Fibroblast of pulmonary artery (primary cell): ENCODE measurements at places on chromosomes 12 and 14.

DNA sequence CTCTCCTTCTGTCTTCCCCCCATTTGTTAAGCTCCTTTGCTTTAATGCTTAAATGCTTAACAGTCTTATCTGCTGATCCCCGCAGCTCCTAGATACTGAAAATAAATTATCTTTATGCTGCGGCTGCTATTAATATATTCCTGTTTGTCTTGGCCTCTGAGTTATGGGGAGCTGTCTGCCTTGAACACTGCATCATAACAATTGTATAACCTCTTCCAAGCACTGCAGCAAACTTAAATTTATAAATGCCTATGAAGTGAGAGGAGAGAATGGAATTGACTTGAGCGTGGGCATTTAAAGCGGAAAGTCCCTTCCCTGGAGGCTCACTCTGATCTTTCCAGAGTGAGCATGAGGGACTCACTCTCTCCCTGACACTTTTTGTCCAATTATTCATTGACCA lies 23.1 kb upstream of the DCP1B start:
- peak; percentile 4 for DNase-seq

GRCh38 chr14:77248666-77249065 lies 22.3 kb downstream of the NGB start:
- no peak for DNase-seq

DNA sequence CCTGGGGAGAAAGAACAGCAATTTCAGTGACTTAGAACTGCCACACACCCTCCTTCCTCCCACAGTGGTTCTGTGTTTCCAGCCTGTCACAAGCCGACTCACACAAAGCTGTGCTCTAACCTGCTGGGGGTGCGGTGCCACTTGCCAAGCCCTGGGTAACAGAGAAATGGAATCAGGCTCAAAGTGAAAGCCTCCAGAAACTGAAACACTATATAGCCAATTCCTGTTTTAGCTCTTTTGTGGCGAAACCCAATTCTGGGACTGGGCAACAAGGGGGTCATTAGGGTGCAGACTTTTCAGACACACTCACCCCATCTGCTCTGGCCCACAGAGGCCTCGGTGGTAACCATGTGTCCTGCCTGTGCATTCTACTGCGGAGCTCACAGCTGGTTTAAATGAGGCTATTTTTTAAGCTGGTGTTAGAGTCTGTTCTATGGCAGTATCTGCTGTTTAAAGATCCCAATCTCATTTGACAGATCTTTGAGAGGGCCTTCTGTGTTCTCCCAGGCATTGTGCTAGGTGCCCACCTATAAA lies 15.2 kb upstream of the ACTR6 start:
- no peak for DNase-seq

- DNase-seq = peak; percentile 85
These were observed 789.6 kb downstream of the NRXN3 start for GRCh38 chr14:78959674-78960264.

DNA sequence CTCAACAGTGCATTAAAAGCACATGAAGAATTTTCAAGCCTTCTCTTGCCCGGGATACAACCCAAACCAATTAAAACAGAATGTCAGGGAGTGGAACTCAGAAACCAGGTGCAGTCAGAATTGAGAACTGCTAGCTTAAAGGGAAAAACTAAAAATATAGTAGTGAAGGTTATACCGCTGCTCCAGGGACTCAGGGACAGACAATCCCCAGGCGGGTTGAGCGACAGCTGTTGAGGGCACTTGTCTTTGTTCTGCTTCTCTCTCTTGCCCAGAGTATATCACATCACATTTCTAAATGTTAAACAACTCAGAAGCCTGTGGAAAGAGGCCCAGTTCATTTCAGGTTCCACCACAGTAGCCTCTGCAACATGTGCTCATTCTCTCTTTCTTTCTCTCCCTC lies 93.1 kb downstream of the SLC5A8 start:
- no peak for DNase-seq

- no peak for DNase-seq
These were observed 274.6 kb downstream of the RAD51B start for GRCh38 chr14:68094158-68094557.

GRCh38 chr12:125871811-125872594 lies 806.8 kb downstream of the AACS start:
- no peak for DNase-seq

GRCh38 chr12:77189901-77190416 lies 124.6 kb upstream of the E2F7 start:
- DNase-seq = peak; percentile 72

GRCh38 chr14:22417914-22418313 lies 171.1 kb downstream of the DAD1 start:
- DNase-seq = no peak

- peak; percentile 92 for DNase-seq
These were observed 87.3 kb downstream of the PHLDA1 start for GRCh38 chr12:75944097-75944904.

GRCh38 chr12:66653796-66654195 lies 25.1 kb downstream of the GRIP1 start:
- DNase-seq = no peak

DNA sequence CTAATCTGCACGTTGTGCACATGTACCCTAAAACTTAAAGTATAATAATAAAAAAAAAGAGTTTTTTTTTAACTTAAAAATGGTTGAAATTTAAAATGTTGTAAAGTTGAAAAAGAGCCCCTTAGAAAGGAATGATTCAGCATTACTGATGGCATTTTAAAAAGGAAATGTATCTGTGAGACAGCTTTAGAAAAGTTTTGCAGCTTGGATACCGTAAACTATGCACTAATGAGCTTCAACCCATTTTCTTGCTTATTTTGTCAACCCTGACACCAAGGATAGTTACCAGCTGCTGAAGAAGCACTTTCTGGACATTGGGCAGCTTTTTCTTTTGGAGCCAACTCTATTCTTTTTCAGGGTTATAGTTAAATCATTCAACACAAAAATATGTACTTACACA lies 4.3 kb downstream of the BICD1 start:
- no peak for DNase-seq

DNA sequence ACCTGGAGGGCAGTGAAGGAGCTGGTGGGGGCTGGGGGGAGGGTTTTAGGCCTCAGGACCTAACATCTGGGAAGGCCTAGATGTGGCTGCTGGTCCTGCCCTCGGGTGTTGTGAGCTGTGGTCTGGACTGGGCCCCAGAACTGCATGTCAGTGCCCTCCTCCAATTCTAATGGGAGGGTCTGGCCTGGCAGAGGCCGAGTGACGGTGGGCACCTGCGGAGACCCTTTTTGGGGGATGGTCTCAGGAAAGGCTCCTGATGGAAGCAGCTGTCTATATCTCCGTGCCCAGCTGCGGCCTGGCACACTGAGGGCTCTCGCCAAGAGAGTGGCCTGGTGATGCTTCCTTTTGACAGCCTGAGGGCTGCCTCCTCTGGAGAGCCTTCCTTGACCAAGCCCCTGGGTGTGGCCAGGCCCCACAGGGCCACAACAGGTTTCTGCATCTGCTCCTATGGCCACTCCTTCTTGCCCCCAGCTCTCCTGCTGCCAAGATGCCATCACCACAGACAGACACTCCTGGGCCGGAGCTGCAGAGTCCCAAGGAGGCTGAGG lies 5.3 kb downstream of the EXOC3L4 start:
- no peak for DNase-seq

- no peak for DNase-seq
These were observed 143.2 kb downstream of the SYNE2 start for GRCh38 chr14:63996016-63996415.

GRCh38 chr14:49934646-49935045 lies 41.8 kb downstream of the ARF6 start:
- DNase-seq = no peak

GRCh38 chr12:8647968-8648367 lies 14.7 kb downstream of the MFAP5 start:
- no peak for DNase-seq

DNA sequence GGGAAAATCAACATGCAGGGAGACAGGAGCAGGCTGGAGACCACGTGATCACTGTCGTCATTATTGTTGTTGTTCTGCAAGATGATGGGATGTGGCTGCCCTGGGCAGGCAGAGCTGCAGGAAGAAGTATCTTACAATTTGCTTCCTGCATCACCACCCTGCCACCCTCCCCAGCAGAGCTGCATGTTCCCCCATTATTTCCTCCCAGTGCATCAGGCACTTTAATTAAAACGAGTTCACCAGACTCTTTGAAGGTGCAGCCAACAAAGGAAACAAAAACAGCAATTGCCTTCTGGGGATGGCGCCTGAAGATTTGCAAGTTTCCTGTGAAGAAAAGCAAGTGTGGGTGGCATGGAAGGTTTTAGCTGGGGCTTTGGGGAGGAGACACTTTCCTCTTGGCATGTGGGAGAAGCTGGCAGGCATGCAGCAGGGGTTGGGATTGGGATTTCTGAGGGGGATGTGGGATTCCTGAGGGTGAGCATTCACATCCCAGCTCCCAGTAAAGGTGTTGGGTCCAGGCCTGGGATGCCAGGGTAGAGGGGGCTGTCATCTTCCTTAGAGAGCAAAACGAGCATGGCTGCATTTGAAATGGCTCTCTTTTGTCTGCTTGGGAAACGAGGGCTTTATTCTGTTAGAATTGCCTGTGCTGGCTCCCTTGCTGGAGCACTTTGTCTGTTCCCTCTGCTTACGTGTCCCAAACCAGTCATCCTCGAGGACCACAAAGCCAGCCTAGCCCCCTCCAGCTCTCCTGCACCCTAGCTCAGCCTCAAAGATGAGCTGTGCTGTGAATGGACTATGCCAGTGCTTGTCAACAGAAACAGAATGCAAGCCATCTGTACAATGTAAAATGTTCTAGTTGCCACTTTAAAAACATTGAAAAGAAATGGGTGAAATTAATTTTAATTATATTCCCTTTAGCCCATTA lies 11.5 kb upstream of the C14orf132 start:
- DNase-seq = no peak

GRCh38 chr12:128857133-128857763 lies 4.0 kb downstream of the GLT1D1 start:
- no peak for DNase-seq

- DNase-seq = peak; percentile 71
These were observed at the start of gene EGLN3 for GRCh38 chr14:33950320-33951182. Gene EGLN3, minus strand, starts transcription at chr14:33951074. Its CDS starts 322 bp downstream, at chr14:33950752.

- DNase-seq = no peak
These were observed 53.5 kb upstream of the BEGAIN start for GRCh38 chr14:100640471-100641273.

GRCh38 chr12:39441963-39442830 lies 723 bp downstream of the KIF21A start:
- peak; percentile 23 for DNase-seq

DNA sequence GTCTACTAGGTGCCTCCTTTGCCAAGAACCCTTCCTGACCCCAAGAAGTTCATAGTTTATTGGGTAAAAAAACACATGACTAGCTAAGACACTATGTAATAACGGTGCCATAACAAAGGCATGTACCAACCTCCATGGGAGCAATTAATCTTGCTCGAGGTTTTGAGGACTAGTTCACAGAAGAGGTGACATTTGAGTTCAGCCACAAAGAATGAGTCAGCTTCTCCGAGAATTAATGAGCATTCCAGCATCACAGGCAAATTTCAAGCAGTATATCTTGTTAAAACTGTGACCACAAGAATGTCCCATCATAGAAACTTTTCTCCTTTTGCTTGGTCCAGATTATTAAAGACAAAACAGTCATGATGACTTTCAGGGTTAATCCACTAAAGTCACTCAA lies 113.0 kb upstream of the RAP1B start:
- peak; percentile 85 for DNase-seq

GRCh38 chr12:131229426-131230339 lies 276.0 kb downstream of the ADGRD1 start:
- DNase-seq = no peak

GRCh38 chr14:74555476-74556050 lies 56.5 kb downstream of the LTBP2 start:
- no peak for DNase-seq

DNA sequence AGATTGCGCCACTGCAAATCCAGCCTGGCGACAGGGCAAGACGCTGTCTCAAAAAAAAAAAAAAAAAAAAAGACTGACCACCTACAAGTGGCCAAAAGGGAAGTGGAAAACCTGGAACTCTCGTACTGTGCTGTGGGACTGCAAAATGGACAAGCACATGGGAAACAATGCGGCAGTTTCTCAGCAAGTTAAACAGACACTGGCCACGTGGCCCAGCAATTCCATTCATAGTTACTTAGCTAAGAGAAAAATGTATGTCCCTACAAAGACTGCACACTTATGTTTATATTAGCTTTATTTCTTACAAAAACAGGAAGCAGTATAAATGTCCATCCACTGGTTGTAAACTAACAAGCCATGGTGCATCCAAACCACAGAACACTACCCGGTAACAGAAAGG lies 5.6 kb downstream of the CHFR start:
- peak; percentile 4 for DNase-seq

- no peak for DNase-seq
These were observed 4.6 kb downstream of the NUDT14 start for GRCh38 chr14:105176513-105176912.

DNA sequence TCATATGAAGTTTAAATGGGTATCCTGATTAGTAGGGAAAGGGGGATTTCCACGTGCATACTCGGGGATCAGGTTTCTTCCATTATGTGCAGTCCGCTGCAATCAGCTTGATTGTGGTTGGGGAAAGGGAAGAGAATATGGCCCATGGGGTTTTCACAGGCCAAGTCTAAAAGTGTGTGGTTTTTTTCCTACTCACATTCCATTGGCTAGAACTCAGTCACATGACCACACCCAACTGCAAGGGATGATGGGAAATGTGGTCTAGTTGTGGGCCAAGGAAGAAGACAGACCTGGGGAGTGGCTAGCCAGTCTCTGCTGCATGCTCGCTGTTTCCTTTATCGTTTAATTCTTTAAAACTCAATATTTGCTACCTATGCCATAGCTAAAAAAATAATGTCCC lies 105.1 kb downstream of the PRIMA1 start:
- no peak for DNase-seq

GRCh38 chr12:105233041-105233905 lies 2.7 kb downstream of the APPL2 start:
- DNase-seq = no peak

DNA sequence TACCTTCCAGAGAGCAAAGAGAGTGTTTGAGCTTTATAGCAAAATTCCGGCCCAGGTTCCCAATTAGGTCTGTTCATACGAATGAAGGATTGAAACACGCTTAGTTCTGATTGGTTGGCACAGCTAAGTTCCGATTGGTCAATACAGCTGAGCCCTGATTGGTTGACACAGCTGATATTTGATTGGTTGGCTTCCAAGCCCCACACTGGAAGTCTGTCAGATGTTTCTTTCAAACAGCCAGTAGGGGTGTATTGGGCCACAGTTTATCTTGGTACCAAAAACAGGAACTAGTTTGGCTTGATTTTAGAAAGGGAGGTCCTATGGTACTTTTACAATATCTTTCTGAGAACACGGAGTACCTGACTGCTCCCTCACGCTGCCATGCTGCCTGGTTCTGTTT lies 93.4 kb downstream of the CAND1 start:
- DNase-seq = no peak

GRCh38 chr12:121295116-121295745 lies 1.3 kb downstream of the CAMKK2 start:
- no peak for DNase-seq
